Stimulated activated CD4-positive, alpha-beta T cell treated with anti-CD3 and anti-CD28 coated beads, Interleukin-12 subunit alpha, Interleukin-12 subunit beta, amount 100 ng/mL, for 4 hours (primary cell): ENCODE measurements at places on chromosomes 4 and X.

DNA sequence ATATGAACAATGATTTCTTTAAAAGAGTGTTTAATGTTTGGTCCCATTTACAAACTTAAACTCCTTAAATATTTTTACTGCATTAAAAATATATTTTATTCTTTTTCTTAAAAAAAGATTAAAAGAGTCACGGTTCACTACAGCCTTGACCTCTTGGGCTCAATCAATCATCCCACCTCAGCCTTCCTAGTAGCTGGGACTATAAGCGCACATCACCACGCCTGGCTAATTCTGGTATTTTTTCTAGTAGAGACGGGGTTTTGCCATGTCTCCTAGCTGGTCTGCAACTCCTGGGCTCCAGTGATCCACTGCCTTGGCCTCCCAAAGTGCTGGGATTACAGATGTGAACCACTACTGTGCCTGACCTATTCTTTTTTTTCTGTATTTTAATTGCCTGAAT lies 104.7 kb upstream of the TLR2 start:
- no peak for DNase-seq

GRCh38 chr4:70637239-70637913 lies 8.8 kb downstream of the ENAM start:
- no peak for DNase-seq

DNA sequence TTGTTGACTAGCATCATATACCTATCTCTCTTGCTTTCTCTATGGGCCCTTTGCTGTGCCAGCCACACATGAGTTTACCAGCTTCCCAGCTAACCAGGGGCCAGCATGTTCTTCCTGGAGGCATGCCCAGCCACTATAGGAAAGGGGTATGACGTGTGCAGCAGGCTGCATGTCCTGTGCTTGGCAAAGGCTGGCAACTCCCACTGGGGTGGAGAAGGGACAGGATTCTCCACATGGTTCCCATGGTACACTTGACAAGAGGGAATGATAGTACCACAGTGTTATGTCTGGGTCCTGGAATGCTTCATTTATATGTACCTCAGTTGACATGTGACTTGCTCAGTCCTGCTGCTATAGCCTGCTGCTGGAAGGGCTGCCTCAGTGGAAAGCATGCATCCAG lies 78.8 kb downstream of the TMEM164 start:
- no peak for DNase-seq

- DNase-seq: no peak
Observed at GRCh38 chr4:80043541-80043940, 29.5 kb downstream of the ANTXR2 start.

GRCh38 chrX:152915541-152916241 lies 17.8 kb downstream of the ZNF185 start:
- no peak for DNase-seq

DNA sequence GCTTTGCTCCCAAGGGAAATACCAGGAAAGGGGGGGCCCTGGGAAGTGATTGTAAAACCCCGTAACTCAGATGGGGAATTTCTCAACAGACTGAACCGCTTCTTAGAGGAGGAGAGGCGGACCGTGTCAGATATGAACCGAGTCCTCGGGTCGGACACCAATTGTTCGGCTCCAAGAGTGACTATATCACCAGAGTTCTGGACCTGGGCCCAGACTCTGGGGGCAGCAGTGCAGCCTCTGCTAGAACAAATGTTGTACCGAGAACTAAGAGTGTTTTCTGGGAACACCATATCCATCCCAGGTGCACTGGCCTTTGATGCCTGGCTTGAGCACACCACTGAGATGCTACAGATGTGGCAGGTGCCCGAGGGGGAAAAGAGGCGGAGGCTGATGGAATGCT lies 1.0 kb downstream of the PNMA3 start:
- no peak for DNase-seq

GRCh38 chr4:142386856-142387255 lies 459.2 kb downstream of the INPP4B start:
- no peak for DNase-seq

DNA sequence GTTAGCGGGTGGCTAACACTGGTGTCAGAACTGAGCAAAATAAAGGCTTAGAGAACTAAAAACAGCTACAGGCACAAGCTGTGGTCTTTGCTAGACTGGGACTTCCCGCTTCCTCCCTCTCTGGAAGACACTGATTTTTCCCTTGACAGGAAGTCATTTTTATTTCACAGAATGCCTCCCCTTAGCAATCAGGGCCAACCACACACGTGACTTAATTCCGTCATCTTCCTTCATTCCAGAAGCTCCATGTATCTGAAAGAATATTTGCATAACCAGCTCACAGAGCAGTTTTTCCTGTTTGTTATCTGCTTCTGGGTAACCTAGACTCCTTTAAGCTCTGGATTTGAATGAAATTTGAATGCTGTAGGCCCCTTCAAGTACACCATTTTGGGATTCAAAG lies 327.5 kb upstream of the FRG1 start:
- no peak for DNase-seq

- DNase-seq: no peak
Observed at GRCh38 chr4:13922873-13923645, 295.5 kb upstream of the BOD1L1 start.

GRCh38 chrX:111506826-111507225 lies 4.6 kb upstream of the SERTM2 start:
- DNase-seq: no peak

DNA sequence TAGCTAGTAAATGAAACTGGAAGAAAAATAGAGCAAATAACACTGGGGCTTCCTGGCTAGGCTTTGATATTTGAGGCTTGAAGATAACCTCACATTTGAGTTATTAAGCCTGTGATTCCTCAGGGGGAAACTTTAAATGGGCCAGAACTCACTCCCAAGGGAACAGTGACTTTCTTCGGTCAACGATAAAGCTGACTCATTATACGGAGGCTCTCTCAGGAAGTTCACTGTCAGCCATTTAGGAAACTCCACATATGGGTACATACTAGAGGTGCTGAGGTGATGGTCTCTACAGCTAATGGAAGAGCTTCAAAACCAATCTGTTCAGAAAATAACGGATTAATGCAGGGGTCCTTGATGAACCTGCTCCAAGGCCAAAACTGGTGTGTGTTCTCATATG lies 120.8 kb downstream of the SH2D1A start:
- DNase-seq: no peak

GRCh38 chr4:119525005-119525749 lies 103.4 kb downstream of the PDE5A start:
- DNase-seq: no peak

DNA sequence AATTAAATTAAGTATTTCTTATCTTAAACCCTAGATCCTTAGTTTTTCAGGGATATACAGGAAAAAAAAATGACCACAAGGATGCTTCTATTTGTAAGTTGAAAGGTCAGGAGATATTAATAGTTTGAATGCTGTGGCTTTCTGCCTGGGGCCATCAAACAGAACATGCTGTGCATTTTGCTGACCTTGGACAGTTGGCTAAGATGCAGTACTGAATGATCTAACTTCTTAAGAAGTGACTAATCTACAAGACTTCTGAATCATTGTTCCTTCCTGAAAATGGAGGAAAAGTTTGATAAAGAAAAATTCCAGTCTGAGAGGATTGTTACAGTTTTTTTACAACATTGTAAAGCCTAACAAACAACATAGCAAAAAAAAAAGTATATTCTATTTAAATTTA lies 237.8 kb upstream of the JADE1 start:
- DNase-seq: no peak

GRCh38 chr4:51963841-51964517 lies 56.2 kb downstream of the LRRC66 start:
- DNase-seq: no peak

DNA sequence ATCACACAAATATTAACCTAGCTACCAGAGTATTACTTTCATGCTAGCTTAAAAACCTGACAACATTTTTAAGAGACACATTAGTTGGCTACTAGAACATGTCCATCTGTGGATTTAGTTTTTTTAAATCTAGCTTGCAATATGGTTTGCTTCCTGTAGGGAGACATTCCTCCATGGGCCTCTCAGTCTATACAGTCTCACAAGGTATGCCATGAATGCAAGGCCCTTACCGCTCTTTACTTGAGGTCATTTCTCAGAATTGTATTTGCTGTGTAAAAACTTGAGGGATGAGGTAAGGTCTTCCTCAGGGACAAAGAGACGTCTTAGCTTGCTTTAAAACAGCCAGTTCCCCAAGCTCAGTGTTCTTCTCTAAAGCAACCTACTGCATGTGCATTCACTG lies 26.9 kb downstream of the UBA6 start:
- no peak for DNase-seq
